ENCODE measurements at places on chromosomes 3 and 15.

GRCh38 chr3:124227150-124227630 is 235.3 kb upstream of the ROPN1 start:
- DNase-seq = no peak

- no peak for DNase-seq
Measured at GRCh38 chr15:63264688-63265293, 12.6 kb upstream of the APH1B start.

- no peak for DNase-seq
Measured at GRCh38 chr15:36449084-36449661, 130.3 kb upstream of the CDIN1 start.

- DNase-seq = no peak
Measured at GRCh38 chr3:59878038-59878427, 828.2 kb upstream of the CFAP20DC start.

DNA sequence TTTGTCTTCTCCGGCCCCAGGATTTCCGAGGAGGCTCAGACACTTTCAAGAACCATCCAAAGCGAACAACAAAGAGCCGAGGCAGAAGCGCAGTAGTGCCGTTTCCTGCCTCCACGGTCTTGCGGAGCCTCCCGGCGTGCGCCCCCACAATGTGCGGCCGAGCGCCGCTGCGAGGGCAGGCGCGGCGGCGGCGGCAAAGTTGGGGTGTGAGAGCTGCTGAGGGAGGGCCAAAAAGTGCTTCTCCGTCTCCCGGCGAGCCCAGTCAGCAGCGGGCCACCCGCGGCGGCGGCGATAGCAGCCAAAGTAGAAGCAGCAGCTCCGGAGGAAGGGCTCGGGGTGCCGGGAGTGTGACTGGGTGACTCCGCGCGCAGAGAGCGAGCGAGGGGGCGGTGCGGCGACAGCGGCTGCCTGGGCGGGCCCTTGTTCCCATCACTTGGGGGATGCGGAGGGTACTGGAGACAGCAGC is 749.1 kb downstream of the ROBO1 start:
- peak; percentile 3 for DNase-seq

- DNase-seq = no peak
Measured at GRCh38 chr3:130834476-130834875, 59.4 kb upstream of the ATP2C1 start.

- DNase-seq = no peak
Measured at GRCh38 chr3:39272191-39272590, 7.6 kb downstream of the CX3CR1 start.

GRCh38 chr3:176430244-176431037 is 766.8 kb downstream of the TBL1XR1 start:
- peak; percentile 18 for DNase-seq

GRCh38 chr15:59615661-59616060 is 4.1 kb downstream of the GCNT3 start:
- no peak for DNase-seq

DNA sequence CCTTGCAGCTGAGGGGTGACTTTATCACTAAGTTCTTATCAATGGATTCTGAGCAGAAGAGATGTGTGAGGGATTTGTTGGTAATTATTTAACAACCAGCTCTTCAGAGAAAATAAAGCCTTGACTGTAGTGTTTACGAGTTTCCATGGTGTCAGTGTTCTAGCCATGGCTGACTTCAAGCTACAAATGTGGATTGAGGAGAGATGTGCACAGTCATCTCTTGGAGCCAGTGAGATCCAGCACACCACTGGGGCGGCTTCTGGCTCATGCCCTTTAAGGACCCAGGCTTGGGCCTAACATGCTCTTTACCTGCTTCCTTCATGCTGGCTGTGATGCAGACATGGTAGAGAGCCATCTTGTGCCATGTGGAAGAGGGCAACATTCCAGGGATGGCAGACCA is 145.6 kb upstream of the MRPS22 start:
- no peak for DNase-seq

DNA sequence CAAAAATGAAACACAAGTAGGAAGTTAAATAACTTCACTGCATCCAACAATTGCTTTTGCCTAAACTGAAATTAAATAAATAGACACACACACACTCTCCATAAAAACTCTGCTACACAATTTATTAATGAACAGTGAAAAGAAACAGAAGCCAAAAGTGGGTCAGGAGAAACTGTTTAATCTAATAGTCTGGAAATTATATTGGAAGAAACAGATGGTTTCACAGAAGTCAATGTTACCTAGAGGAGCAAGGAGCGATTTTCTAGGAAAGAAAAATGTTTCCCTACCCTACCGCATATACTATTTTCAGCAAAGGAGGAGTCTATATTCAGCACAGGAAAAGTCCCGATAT is 32.0 kb downstream of the RFTN1 start:
- DNase-seq = no peak

DNA sequence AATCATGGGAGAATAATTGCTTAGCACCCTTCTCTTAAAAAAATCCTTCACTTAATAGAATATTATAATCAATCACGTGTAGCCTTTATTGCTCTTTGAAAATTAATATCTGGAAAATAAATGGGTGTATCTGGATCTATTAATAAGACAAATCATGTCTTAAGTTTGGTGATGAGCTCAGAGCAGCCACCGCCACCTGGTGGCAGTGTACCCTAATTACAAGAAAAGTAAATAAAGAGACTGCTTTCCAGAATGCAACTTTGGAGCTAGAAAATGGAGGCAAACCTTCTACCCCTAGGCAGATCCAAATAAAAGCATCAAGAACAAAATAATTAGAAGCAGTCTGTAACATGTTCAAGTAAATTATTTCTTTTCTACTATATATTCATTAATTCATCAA is 43.5 kb downstream of the EPHB1 start:
- DNase-seq = peak; percentile 9

DNA sequence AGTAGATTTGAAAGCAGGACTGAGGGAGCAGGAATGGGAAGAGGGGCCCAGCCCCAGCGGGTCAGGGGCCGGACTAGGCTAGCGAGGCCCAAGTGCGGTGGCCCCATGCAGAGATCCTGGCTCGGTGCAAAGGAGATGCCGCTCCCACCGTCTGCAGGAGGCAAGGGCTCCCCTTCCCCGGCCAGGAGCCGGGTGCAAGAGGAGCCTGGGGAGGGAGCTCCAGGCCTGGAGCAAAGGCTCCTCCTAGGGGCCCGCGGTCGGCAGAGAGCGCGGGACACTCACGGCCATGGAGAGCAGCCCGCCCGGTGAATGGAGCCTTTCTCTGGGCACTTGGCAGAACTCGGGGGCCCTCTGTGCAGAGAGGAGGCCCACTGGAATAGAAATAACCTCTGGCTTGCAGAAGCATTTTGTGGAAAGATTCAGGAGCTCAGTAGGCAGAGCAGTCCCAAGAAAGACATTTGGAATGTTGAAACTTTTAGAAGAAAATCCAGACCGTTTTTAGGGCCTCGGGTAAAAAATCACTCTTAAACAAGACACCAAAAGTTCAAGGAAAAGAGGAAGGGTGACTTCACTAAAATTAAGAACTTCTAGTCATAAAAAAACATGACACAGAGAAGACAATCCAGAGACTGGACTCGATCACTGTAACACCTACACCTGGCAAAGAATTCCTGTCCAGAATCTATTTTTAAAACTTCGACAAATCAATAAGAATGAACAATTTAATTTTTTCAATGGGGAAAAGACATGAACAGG is 43.0 kb upstream of the USP3 start:
- DNase-seq = no peak

- no peak for DNase-seq
Measured at GRCh38 chr3:56885453-56885852, 83.7 kb upstream of the ARHGEF3 start.

DNA sequence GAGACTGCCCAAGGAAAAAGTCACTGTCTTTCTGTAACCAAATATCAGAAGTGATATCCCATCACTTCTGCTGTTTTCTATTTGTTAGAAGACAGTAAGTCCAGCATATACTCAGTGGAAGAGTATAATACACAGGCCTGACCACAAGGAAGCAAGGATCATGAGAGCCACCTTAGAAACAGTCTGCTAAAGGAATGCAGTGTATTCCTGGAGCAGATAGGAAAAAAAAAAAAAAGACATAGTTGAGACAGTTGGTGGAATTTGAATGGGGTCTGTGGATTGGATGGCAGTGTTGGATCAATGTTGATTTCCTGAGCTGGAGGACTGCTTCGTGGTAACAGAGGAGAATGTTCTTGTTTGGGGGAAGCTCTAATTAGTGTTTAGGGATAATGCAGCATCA is 26.5 kb upstream of the FBXL2 start:
- no peak for DNase-seq

DNA sequence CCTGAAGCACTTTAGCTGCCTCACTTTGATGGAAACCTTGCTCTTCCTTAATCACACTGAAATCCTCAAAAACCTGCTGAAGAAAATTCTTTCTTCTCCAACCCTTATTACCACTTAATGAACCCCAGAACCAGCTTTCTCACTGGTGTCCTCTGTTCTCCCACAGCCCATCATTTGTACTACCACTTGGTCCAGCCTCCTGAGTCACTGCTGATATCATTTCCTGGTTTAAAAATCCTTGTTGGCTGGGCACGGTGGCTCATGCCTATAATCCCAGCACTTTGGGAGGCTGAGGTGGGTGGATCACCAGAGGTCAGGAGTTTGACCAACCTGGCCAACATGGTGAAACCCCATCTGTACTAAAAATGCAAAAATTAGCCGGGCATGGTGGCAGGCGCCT is 418.6 kb upstream of the KCNMB2 start:
- no peak for DNase-seq

GRCh38 chr15:48091522-48091921 is 29.3 kb upstream of the SLC24A5 start:
- DNase-seq = no peak

GRCh38 chr3:177051411-177051810 is 145.9 kb downstream of the TBL1XR1 start:
- DNase-seq = no peak

- no peak for DNase-seq
Measured at GRCh38 chr3:50323614-50324199, 1.2 kb upstream of the HYAL2 start.

DNA sequence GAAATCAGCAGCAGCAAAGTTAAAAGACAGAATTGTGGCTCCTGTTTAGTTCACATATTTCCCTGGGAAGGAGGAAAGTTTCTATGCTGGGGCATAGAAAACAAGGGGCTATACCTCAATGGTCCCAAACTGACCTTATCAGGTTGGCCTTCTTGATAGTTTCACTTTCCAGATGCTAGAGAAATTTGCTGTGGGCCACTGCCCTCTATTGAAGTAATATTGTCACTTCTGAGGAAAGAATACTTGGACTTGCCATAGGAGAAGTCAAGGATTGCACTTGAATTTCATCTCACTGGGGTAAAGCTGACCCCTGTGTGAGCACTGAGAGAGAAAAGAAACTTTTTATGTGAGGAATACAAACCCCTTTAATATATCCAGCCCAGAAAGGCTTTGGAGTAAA is 49.3 kb upstream of the XCR1 start:
- DNase-seq = no peak

DNA sequence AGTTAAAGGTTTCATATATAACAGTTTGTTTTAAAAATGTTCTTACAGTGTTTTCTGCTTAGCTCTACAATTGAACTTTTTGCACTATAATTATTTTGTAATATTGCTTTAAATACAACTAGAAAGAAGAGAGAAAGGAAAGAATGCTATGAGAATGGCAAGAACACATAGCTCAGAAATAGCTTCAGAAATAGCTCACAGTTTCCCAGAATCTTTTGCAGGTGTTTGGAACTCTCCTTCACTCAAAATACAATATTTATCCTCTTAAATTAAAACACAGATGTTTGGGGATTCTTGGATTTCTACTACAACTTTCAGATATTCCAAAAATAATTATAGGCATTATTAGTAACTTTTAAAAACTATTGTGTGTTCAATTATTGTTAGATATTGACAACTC is 658.0 kb upstream of the DPPA4 start:
- DNase-seq = no peak

GRCh38 chr15:39429898-39430357 is 151.0 kb upstream of the THBS1 start:
- DNase-seq = peak; percentile 71

DNA sequence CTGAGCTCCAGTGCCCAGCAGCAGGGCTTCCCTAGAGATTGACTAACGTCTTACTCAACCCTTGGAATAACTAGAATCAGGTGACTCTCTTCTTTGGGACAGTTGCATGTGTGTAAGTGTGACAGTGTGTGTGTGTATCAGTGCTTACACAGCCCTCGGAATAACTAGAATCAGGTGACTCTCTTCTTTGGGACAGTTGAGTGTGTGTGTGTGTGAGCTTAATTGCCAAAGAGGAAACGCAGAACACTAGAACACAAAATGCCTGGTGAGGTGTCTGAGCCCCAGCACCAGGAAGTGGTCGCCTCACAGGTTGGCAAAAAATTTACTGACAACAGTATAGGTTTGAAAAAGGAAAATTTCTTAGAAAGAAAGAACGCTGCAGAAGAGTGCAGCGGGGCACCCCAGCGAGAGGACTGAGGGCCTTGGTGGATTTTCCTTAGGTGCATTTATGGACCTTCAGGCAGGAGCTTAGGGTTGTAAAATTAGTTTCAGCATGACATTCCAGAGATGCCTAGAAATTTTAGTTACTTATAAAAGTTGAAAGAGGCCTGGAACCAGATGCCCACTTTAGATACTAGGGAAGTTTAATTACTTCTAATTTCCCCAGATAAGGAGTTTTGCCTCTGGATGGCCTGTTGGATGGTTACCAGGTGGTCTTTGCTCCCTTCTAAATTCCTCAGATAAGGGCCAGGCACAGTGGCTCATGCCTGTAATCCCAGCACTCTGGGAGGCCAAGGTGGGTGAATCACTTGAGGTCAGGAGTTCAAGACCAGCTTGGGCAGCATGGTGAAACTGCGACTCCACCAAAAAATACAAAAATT is 3.7 kb upstream of the WDR82 start:
- peak; percentile 68 for DNase-seq

DNA sequence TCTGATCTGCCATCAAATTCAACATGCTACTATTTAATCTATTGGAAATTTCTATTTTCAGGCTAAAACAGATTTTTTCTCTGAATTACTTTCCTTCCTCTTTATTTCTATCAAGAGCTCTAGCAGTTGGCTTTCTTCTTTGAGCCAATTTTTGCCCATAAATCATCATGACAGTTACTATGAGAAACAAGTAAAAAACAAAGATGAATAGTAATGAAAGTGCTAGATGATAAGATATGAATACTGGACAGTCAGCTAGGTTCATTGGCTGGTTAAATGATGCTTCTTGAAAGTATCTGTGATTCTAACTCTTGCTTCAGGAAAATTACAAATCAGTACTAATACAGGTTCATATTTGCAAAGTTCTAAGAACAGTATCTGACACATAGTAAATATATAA is 38.6 kb upstream of the NANOGP8 start:
- no peak for DNase-seq

GRCh38 chr15:29270169-29270955 is 740 bp upstream of the NSMCE3 start:
- DNase-seq = peak; percentile 60

DNA sequence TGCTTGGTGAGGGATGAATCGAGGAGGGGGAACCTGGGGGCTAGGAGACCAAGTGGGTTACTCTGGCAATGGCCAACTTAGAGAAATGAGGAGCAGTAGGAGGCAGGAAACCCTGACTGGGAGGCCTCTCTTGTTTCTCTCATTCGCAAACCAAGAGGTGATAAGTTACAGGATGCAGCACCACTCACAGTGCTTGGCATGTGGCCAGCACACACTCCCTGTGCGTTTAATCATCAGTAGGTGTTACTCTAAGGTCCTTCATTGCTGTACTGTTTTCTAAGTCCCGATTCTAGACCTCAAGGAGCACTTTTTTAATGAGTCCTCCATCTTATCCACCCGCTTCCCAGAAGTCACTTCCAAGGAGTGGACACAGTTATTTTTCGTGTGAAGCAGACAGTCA is 314.1 kb upstream of the TRIM42 start:
- DNase-seq = no peak

GRCh38 chr3:11624161-11624560 is 19.6 kb downstream of the VGLL4 start:
- DNase-seq = peak; percentile 94
